ENCODE measurements at places on chromosomes 1 and 21.

GRCh38 chr21:18245464-18245967, 883 bp downstream of the CHODL start:
- peak; percentile 62 for DNase-seq

DNA sequence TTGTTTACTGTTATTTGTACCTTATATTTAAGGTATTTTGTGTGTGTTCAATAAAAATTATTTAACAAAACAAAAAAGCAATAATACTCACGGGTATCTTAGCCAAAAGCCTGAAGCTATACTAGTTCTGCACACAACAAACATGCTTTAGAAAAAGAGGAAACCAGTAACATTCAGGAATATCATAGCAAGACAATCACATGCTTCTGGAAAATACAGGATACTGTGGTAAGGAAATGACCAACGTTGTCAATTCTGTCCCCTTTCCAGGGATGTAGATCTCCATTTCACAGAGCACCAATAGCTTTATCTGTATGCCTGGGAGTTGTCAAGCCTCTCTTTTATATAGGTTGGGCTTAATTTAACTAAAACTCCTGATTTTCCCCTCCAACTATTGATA, 288.4 kb downstream of the SMYD3 start:
- DNase-seq = no peak

- no peak for DNase-seq
Measured at GRCh38 chr1:226411619-226412018, 3.7 kb upstream of the PARP1 start.

GRCh38 chr21:27534206-27534605, 567.3 kb upstream of the ADAMTS5 start:
- DNase-seq = no peak

DNA sequence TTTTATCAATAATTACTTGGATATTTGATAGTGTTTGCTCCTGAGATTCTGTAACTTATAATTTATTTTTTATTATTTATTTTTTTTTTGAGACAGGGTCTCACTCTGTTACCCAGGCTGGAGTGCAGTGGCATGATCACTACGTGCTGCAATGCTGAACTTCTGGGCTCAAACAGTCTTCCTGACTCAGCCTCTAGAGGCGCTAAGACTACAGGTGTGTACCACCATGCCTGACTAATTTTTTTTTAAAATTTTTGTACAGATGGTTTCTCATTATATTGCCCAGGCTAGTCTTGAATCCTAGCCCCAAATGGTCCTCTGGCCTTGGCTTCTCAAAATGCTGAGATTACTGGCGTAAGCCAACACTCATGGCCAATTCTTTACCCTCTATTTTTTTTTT, 845.5 kb upstream of the ADGRL4 start:
- DNase-seq = no peak

- no peak for DNase-seq
Measured at GRCh38 chr1:80645621-80646020, 1155.1 kb upstream of the ADGRL2 start.

DNA sequence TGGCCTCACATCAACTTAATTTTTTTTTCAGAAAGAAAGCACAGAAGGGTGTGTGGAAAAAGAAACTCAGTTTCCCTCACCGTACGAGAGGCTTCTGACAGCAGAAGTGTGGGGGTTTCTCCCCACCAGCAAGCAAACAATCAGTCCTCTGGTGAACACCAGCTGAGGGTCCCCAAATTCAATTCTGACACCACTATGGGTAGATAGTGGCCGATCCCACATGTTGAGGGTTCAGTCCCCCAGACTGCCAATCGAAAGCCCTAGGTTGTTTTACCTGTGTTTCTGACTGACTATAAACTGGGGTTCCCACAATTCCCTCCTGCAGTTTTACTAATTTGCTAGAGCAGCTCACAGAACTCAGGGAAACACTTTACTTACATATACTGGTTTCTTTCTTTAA, 2.1 kb downstream of the IFI6 start:
- no peak for DNase-seq

DNA sequence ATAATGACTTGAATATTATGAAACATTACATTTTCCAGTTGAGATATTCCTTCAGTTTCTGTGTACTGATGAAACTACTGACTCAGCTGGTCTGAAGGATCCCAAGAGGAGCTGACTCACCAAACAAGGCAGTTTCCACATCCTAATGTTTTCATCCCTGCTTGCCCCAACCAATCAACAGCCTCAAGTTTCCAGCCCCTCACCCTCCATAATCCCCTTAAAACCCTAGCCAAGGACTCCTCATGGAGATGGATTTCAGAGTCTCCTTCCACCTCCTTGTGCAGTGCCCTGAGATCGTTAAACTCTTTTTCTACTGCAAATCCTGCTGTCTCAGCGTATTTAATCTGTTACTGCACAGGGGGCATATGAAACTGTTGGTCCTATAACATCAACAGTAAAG, 83.1 kb upstream of the HAO2 start:
- DNase-seq = peak; percentile 61

- DNase-seq = no peak
Measured at GRCh38 chr1:3693321-3693720, 41.0 kb downstream of the TP73 start.

DNA sequence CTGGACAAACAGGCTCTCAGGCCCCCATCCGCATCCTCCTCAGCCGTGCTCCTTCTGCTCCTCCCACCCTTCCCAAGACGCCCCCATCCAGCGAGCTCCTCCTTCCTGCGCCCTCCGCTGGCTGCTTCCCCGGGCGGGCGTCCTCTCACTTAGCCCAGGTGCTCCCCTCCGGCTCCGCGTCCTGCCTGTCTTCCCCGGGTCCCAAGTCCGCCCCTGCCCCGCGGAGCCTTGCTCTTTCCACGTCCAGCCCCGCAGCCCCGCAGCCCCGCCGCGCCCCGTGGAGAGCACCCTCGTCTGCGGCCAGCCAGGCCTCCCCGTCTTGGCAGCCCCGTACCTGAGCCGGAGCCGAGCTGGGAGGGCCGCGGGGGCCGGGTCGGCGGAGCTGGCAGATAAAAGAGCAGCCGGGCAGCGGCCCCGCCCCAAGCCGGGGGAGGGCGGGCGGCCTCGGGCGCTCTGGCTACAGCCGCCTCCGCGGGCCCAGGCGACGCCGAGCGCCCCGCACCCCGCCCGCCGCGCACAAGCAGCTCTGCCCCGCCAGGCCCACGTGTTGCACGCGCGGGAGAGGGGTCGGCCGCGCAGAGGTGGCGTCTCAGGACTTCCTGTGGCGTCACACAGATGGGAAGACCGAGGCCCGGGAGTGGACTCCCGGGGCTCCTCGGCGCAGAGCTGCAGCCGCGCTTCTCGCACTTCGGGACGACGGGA, at the start of gene PAQR7:
Gene PAQR7, minus strand, starts transcription at position 555 of the 702 bp plus-strand sequence. CDS start 11,869 bp downstream, outside the sequence.
- peak; percentile 88 for DNase-seq

DNA sequence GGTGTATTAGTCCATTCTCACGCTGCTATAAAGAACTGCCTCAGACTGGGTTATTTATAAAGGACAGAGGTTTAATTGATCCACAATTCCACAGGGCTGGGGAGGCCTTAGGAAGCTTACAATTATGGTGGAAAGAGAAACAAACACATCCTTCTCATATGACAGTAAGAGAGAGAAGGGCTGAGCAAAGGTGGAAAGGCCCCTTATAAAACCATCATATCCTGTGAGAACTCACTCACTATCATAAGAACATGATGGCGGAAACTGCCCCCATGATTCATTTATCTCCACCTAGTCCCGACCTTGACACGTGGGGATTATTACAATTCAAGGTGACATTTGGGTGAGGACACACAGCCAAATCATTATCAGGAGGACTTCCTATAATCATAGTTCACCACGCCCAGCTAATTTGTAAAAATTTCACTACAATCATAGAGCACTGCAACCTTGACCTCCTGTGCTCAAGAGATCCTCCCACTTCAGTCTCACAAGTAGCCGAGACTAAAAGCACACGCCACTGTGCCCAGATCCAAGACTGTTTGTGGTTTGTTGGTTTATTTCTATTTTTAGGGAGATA, 164.9 kb downstream of the RERE start:
- no peak for DNase-seq

- DNase-seq = no peak
Measured at GRCh38 chr1:117662667-117663066, 56.8 kb downstream of the TENT5C start.

DNA sequence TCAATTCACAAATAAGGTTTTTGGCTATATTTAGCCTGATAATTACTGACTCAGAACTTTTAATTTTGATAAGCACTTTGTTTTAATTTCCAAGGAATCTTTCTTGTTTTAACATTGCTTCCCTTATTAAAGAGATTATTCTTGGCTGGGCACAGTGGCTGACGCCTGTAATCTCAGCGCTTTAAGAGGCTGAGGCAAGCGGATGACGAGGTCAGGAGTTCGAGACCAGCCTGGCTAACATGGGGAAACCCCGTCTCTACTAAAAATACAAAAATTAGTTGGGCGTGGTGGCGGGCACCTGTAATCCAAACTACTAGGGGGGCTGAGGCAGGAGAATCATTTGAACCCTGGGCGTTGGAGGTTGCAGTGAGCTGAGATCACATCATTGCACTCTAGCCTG, 13.8 kb downstream of the ALG14 start:
- no peak for DNase-seq

- DNase-seq = no peak
Measured at GRCh38 chr1:16199157-16199501, 13.3 kb downstream of the ARHGEF19 start.

DNA sequence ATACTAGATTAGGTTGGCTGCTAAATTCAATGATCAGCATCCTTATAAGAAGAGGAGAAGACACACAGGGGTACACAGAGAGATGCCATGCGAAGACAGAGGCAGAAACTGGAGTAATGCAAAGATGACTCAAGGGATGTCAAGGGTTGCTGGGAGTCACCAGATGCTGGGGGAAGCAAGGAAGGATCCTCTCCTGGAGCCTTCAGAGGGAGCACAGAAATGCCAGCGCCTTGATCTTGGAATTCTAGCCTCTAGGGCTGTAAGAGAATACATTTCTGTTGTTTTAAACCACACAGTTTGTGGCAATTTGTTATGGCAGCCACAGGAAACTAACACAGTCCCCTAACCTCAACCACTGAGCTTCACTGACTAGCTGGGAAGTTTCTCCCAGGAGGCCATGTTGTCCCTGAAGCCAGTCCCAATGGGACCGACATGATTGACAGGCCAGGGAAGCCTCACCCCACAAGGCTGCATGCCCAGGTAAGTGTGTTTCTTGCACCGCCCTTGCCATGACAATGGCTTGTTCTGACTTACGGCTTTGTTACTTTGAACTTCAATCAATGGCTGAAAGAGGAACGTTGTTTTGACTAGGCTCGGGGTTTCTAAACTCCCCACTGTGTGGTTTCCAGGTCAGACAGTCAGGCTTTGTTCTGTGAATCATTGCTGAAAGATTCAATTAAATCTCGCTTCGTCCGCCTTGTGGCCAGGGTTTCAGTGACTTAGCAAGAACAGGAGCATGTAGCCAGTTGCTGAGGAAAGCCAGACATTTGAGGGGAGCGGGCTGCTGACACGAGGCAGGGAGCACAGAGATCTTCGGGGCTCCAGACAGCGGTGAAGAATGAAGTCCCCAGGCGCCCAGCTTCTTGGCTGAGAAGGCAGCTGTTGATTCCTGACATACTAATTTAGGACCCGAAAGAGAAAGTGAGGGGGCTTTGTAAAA, 62.3 kb downstream of the RUNX1 start:
- no peak for DNase-seq

DNA sequence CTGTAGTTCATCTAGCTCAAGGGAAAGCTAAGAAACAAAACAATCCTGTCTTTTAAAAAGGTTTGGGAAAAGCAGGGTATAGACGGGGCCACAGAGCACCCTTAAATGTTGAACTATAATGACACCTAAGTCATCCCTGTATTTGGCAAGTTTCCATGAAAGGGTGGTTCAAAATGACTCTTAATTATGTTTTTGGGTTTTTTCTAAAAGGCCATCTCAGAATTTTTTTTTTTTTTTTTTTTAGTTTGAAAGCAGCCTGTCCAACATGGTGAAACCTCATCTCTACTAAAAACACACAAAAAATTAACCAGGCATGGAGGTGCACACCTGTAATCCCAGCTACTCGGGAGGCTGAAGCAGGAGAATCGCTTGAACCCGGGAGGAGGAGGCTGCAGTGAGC, 22.2 kb downstream of the TOMM20 start:
- DNase-seq = no peak

GRCh38 chr1:183163316-183163715, 22.7 kb upstream of the LAMC2 start:
- DNase-seq = no peak

GRCh38 chr1:9688599-9688998, 37.1 kb downstream of the PIK3CD start:
- no peak for DNase-seq

DNA sequence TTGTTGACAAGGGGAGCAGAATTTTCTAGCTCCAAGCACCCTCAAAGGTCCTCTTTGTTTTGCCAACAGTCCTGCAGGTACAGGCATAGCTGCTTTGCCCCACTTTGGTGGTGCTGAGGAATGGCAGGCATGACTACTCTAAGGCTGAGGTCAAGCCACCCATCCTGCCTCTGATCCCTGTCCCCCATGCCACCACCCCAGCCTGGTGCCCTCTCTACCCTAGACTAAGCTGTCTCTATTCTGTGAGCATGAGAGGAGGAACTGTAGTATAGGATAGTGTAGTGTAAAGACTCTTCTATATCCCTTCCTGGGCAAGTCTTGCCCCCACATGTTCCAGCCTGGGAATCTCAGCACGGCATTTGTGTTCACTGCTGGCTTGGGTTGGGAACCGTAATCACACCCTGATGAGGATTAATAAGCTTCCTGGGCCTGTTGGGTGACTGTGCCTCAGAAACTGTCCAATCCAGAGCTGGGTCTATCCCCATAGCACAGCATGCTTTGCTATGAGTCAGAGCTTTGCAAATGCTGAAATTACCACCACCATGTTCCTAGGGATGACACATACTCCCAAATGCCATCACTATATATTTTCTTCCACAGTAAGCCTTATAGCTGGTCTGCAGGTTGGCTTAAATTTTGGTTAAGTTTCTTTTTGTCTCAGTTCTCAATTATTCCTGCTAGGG, 105.7 kb upstream of the PPP2R5A start:
- DNase-seq = no peak

DNA sequence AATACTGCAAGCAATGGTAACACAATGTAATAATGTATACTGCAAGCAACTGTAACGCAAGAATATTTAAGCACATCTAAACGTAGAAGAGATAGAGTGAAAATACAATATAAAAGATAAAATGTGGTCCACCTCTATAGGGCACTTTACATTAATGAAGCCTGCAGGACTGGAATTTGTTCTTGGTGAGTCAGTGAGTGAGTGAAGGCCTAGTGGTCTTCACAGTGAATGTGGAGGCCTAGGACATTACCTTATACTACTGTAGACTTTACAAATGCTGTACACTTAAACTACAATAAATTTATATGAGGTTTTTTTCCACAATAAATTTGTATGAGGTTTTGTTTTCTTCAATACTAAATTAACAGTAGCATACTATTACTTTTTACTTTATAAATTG, 287.4 kb upstream of the SNX7 start:
- no peak for DNase-seq

DNA sequence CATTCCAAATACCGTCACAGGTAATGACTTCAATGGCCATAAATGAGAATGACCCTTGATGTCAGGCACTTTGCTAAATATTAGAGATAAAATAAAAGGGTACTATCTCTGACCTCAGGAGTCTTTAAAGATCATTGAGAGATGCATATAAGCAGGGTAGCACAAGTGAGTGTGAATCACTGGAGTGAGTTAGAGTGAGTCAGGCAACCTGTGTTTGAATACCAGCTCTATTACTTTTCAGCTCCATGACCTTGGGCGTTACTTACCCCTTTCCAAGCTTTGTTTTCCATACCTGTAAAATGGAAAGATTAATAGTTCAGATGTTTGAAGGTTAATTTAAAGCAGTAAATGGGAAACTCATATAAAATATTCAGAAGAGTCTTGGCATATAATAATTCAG, 1058.0 kb upstream of the ADGRL4 start:
- no peak for DNase-seq

GRCh38 chr1:51627672-51628071, 10.8 kb downstream of the OSBPL9 start:
- DNase-seq = no peak

All from left hindlimb (tissue), 1 donor.